ENCODE measurements at places on chromosomes 6 and 20.

GRCh38 chr20:53660078-53660909, 66.7 kb upstream of the ZNF217 start:
- peak; percentile 43 for DNase-seq

DNA sequence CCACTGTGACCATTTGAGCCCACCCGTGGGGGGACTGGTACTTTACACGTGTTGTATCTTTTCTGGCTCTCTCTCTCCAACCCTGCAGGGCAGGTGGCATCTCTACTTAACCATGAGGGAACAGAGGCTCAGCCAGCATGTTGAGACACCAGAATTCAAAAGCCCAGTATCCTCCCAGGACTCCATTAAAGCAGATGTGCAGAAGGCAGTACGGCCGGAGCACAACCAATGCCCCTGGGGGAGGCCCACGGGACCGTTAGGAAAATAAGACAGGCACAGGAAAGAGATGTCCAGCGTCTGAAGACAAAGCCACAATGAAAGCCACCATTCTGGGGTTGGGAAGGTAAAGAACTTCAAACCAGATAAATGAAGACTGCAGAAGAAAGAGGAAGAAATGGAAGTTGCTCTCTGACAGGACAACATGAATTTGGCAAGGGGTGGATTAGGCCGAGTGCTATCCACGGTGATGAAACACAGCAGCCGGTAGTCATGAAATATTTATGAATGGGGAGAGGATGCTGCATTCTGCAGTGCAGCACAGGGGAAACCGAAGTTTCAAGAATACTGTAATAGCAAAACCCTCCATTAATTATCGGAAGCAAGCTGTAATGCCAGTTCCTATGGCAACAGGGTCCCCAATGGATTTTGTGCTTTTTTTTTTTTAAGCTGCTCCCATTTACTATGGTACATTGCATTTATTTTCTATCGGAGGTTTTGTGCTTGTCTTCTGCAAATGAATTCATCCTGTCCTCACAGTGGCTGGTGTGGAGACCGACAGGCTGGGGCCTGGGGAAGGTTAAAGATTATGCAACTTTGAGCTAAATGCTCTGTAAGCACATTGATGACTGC, 179.4 kb downstream of the NRN1 start:
- no peak for DNase-seq

DNA sequence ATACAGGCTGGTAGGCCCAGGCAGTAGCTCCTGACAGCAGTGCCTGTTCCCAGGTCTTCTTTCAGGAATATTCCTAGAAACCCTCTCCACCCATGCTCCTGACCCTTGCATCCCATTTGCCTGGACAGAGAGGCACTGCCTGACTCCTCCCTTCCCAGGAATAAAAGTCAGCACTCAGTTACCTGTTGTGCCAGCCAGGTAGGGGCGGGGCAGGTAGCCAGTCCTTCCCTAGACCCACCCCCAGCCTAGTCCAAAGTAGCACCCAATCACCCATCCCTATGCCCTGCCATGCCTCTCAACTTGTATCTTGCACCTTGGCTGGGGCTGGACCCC, 129.9 kb downstream of the MRPL14 start:
- no peak for DNase-seq

- no peak for DNase-seq
Measured at GRCh38 chr6:108027594-108027993, 46.9 kb downstream of the OSTM1 start.

DNA sequence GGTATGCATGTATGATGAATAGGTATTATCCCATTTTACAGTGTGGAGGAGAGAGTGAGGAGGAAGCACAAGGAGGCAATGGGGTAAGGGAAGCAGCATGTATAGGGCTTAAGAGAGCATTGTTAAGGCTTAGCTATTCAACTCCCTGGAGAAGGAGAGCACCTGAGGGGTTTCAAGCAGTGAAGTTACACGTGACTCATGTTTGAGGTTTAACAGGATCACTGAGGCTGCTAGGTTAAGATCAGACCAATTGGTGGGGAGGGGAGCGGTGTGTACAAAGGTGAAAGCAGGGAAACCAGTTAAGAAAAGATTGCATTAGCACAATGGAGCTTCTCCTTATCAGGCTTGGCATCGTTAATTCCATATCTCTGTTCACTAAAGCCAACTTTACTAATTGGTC, 64.4 kb upstream of the NHSL1 start:
- no peak for DNase-seq

DNA sequence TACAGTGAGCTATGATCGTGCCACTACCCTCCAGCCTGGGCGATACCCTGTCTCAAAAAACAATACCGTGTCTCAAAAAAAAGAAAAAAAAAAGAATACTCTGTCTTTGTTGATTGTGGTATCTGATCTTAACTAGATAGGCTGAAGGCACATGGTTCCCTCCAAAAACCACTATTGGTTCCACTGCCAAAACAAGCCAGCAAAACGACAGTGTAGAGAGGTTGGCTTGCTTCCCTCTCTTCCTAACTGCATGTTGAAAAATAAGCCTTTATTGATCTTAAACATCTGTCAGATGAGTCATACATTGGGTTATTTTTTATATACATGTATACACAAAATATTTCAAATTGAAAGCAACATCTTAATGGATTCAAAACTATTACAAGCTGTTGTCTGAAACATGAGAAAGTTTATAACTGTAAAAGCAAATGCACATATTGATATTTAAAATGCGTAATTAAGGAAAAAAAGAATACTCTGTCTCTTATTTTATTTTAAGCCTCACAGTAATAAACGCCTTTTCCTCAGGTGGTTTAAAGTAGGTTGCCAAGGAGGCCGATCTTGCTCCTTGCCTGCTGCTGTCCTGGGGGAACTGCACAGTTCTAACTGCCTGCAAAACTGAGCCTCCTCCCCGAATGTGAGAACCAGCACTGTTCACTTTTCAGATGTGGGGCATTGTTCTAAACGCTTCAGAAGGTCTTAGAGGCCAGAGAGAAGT, 7.0 kb upstream of the NINL start:
- DNase-seq: no peak

DNA sequence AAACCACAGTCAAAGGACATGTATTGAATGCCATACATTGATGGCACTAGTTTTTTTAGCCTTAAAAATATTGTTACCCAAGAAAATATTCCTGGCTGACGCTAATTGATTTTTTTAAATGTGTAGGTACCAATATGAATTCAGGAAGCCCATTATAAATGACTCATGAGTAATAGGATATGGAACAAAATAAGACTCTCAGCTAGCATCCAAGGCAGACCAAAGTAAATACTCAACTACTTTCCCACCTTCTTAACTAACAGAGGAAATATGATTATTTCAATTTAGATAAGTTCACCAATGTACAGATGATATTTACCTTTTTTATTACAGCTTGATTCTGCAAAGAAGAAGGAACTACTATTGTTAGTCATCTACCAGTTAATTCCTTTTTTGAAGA, 43.2 kb upstream of the TXNDC5 start:
- DNase-seq: no peak

GRCh38 chr20:10779911-10780310, 106.1 kb upstream of the JAG1 start:
- no peak for DNase-seq

DNA sequence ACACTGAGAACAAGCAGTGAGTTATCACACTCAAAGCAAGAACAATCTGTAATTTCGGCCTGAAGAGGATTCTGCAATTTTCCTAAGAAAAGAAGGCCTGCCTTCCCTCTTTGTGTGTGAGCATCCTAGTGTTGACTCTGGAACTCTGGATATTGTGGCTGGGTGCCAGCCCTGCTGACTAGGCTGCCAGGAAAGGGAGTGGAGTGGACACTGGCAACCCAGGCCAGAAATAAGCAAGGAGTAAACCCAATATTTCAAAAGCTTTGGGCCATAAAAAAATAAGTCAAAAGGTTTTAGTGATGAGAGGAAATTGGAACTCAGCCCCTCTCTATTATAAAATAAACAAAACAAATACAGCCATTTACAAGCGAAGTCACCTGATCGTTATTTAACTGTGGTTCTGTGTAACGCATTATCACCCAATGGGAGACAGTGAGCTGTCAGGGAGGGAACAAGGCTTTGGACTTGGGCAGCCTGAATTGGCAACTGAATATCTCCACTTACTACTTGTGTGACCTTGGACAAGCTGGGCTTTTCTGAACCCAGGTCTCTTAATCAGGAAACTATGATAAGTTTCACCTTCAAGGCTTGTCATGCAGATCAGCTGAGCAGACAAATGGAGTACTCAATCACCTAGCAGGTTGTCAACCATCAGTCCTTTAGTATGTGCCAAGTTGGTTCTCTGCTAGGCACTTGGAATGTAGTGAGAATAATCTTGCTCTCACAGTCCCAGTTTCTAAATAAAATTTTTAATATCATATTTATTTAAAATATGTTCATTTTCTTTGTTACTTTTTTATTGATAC, 196.2 kb downstream of the PAX1 start:
- DNase-seq: no peak

DNA sequence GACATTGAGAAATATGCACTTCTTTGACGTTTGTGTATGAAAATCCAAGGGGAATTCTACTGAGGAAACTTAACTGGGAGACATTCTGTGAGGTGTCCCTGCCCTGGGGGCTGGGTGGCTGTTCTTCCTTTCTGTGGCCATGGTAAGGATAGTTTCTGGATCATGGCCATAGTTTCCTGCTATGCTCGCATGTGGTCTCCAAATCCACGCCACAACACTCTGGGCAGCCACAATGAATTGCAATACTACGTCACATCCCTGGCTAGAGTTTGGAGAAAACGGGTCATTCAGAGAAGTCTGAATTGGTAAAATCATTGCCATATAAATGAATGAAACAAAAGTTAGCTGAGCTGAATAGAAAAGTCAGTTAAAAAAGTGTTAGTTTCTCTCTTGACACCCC, 230.6 kb downstream of the UTRN start:
- DNase-seq: no peak

DNA sequence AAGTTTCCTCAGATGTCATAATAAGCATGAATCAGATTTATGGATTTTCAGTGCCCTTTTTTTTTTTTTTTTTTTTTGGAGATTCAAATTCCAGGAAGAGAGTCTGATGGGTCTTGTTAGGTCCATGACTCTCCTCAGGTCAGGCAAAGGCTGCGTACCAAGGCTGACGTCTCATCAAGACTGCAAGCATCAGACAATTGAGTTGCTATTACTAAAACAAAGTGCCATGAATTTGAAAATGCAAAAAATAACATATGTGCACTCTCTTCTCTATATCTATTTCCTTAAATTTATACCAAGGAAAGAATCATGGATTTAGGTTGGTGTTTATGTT, 134.7 kb downstream of the FAM83B start:
- no peak for DNase-seq

DNA sequence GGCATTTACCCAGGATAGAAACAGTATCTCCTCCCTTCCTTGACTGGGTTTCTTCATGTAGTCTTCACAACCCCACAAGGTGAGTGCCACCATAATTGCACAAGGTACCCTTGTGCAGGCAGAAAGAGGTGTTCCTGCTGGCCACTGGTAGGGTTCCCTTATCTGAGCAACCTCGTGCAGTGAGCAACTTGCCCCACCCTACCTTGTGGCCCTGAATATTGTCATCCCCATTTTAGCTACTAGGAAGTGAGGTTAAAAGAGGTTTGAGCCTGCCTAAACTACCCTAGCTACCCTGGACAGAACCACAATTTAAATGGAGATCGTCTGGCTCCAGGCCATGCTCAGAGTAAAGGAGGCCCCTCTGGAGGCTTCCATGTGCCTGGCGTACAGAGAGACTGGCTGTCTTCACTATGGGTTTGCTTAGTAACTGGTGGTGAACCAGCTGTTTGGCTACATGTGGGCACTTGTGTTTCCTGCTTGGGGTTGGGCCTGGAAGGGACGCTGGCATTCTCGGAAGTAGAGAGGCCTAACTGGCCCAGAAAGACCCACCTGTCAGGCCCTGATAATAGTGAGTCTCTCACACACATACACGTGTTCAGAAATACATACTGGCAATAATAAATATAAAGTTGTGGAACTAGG, 148.8 kb downstream of the LRFN2 start:
- DNase-seq: no peak

DNA sequence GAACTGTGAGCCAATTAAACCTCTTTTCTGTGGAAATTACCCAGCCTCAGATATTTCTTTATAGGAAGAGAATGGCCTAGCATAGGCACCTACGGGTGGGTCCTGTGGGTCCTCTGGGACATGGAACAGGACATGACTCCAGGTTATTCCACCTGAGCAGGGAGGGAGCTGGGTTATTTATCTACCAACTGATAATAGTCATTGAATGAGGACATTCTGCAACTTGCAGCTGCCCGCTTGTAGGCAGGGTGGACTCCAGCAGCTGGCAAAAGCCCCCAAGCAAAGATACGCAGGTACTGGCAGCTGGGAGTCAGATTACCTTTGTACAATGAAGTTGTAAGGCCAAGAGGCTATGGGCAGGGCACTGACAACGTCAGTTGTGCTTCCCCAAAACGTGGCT, 1.4 kb upstream of the BANF2 start:
- DNase-seq: no peak

DNA sequence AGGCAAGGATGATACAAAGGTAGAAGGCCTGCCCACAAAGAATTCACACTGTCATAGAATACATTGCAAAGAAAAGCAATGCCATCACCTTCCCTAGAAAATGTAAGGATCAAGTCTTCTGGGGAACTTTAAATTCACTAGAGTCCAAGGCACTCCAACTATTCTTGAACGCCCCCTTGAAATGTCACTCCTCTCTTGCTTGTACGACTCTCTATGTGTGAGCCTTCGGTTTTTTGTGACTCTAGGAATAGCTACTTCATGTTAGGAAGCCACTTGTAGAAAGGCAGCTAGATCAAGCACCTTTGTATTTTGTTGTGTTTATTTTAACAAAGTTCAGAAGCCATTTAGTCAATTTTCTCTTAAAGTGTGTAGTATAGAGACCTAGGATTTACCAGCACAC, 159.2 kb upstream of the ARID1B start:
- no peak for DNase-seq

DNA sequence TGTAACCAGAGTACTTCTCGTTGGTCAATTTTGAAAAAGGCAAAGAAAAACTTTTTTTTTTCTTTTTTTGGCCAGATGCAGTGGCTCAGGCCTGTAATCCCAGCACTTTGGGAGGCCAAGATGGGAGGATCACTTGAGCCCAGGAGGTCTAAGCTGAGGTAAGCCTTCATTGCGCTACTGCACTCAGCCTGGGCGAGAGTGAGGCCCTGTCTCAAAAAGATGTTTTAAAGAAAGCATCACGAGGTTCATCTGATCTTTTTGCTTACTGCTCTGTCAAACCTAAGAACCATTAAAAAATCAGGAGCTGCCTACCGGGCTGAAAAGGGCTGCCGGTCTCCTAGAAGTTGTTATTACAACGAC, 607 bp downstream of the LYRM2 start:
- DNase-seq: no peak
